Right renal cortex interstitium (tissue), 3 donors: ENCODE measurements at places on chromosomes 16 and 17. TPM values are rescaled to one million over a fixed set of nuclear protein-coding genes. Genes with fewer than 3 reads are reported as not detected.

DNA sequence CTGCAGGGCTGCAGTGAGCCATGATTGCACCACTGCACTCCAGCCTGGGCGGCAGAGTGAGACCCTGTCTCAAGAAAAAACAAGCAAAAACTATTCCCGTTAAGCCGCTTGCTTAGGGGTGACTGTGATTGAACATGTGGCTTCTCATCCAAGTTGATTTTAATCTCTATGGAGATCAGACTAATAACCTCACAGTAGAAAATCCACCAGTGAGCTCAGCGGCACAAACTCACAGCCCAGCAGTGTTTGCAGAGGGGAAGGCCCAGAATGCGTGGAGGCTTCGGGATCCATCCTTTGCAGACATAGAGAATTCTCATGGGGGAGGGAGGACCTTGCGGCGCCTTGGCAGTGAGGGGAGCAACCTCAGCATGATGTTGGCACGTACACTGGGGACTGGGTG lies 7.4 kb downstream of the BANP start:
- DNase-seq, result no peak

Gene TRAPPC1
- 171 TPM for polyA plus RNA-seq

- no peak for DNase-seq
These were observed 50.2 kb downstream of the WSB1 start for GRCh38 chr17:27343977-27344607.

Gene SLC22A31
- polyA plus RNA-seq, result 0.24 TPM

DNA sequence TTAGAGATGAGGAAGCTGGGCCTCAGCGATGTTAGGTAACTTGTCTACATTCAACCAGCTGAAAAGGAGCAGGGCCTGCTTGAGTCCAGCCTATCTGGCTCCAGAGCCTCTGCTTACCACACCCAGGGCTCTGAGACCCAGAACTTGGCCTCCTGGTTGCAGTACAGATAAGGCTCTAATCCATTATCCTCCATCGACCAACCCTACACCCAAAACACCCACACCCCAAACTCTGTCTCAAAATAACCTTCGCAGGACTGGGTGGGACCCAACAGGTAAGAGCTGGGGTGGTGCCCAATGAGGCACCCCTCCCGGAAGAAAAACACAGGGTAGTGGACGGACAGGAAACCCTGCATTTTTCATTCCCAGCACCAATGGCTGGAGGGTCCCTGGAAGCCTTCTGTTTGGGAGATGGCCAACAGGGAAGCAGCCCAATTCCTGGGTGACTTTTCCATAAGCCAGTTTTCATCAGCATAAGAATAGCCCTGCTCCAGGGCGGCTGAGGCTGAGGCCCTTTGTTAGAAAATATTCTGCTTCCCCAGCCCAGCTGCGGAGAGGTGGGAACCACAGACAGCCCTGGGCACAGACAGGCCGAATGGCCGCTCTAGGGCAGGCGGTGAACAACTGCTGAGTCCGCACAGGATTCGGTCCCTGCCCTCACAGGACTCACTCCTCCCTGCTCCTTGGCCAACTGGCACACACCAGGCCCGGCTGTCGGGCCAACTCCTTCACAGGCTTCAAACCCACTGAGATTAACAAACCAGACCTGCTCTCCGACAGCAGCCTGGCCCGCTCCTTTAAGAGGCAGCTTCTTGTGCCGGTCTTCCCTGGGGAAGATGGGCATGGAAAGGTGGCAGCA lies 9.8 kb downstream of the SMIM5 start:
- DNase-seq, result no peak

GRCh38 chr17:82283208-82283749 lies 9.8 kb upstream of the CSNK1D start:
- DNase-seq, result no peak

Gene PPM1E
- polyA plus RNA-seq, result 3.1 TPM

DNA sequence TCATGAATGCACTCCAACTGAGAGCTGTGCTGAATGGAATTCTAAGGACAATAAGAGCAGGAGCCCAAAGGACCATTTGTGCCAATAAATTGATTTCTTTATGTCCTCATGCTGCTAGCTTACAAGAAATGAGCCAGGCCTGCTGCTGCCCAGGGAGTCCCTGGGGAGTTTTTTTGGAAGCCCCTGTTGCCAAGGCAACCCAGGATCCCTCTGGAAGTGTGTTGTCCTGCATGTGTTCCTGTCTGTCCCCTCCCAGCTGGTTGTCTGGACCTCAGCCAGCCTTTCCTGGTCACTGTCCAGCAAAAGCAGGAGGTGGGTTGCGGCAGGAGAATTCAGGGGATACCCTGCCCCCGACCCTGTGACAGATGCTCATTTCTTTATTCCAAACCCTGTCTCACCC lies 51.0 kb upstream of the GPRC5B start:
- DNase-seq, result no peak

Gene FBXO39
- 0.14 TPM for polyA plus RNA-seq

DNA sequence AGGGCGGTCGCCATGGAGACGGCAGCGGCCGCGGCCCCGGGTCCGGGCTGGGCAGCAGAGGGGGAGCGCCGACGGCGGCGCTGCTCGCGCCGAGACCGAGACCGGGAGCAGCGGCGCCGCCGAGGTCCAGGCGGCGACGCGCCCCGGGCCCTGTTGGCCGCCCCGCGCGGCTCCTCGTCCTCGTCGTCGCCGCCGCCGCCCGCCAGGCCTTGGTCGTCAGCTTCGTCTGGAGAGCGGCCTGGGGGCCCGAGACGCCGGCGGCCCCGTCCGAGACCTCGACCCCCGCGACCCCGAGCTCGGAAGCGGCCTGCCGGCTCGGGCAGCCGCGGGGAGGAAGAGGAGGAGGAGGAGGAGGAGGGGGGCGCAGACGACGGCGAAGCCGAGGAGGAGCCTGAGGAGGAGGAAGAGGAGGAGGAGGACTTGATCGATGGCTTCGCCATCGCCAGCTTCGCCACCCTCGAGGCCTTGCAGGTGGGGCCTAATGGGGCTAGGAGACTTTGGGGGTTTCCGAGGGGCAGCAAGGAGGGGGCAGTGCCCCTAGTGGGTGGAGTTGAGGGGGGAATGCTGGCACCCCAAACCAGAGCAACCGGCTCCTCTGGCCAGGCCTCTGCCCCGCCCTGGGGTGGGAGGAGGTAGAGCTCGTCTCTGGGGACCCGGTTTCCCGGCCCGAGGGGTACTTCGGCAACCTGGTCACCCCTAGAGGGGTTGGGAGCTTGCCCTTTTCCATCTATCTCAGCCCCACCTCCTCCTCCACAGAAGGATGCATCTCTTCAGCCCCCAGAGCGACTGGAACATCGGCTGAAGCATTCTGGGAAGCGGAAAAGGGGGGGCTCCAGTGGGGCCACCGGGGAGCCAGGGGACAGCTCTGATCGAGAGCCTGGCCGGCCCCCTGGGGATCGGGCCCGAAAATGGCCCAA lies 1.5 kb downstream of the FBRS start:
- DNase-seq, result no peak

DNA sequence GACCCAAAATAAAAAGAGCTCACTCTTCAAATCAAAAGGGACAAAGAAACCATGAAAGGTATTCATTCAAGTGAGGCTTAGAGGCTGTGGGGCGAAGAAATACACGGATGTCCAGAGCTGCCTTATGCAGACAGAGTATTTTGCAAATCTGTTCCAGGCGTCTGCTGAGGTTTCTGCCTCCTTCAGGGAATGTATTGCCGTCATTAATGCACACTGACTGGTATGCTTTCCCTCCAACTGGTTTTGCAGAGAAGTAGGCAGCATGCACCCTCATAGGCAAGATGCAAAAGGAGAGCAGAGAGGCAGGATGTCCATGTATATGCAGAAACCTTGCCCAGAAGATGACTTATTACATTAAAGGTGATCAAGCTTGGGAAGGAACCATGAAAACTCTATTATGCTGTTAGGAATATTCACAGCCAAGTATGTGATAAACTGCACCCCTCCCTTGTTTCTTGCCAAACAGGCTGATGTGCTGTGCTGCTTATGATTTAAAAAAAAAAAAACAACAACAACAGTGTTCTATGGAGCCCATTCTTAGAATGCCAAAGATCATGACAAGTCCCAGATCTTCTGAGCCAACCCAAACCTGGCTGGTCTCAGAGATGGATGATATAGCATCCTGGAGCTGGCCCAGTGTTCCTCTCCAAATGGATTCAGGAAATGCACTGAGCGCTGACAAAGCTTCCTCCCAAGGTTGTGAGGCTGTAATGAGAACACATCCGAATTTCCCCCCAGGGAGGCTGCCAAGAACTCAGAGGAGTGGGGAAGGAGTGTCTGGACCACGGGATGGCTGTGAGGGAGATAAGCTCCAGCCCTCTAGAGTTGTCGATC lies 77.6 kb upstream of the HLF start:
- DNase-seq, result no peak

Gene CDH16
- 251 TPM for polyA plus RNA-seq

Gene KRTAP17-1
- not detected for polyA plus RNA-seq

Gene NOG
- polyA plus RNA-seq, result 1.2 TPM

GRCh38 chr16:2769675-2770056 lies 7.4 kb downstream of the ELOB start:
- DNase-seq, result no peak

- no peak for DNase-seq
These were observed 22.0 kb downstream of the CLUH start for GRCh38 chr17:2689411-2690164.

DNA sequence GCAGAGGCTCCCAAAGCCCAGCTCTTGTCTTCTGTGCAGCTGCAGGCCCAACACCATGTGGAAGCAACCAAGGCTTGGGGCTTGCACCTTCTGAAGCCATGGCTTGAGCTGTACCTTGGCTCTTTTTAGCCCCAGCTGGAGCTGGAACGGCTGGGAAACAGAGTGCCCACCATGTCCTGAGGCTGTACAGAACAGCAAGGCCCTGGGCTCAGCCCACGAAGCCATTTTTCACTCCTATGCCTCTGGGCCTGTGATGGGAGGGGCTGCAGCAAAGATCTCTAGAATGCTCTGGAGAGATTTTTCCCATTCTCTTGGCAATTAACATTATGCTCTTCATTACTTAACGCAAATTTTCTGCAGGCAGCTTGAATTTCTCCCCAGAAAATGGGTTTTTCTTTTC lies 68.1 kb downstream of the CDRT15 start:
- DNase-seq, result no peak

- DNase-seq, result no peak
These were observed 3.4 kb downstream of the LYRM1 start for GRCh38 chr16:20903899-20904506.

- no peak for DNase-seq
These were observed 153.7 kb upstream of the KCNJ18 start for GRCh38 chr17:21538615-21539014.

DNA sequence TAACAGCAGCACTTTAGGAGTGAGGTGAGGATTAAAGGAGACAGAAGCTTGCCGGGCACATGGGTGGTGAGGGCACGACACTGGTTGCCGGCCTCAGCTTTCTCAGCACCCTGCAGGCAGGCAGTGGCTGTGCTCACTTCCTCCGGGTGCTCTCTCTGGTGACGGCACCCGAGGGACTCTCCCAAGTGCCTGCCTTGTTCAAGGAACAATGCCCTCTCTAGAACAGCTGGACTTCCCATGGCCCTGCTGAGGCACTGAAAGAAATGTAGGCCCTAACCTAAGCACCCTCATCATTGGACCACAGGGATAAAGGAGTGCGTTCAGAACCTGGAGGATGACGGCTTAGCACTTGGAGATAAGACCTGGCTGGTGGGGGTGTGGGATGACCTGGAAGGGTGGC lies 72.7 kb downstream of the N4BP1 start:
- no peak for DNase-seq

Gene VAMP2
- 102 TPM for polyA plus RNA-seq

DNA sequence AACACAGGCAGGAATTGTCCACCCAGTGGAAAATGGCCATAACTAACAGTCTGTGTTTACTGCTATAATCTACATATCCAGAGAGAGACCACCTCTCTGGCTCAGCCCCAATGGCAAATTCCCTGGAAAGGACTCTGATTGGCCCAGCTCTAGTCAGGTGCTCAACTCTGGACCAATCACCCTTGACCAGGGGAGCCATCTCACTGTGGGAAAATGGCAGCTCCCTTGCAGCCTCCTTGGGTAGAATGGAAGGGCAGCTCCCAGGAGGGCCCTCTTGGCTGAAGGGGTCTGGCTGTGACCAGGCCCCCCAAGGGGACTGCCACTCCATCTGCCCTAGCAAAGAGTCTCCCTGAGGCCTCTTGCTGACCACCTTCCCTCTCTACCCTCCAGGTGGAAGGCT lies 3.1 kb downstream of the ALOX15B start:
- DNase-seq, result no peak

Gene SPIRE2
- polyA plus RNA-seq, result 9.3 TPM

Gene VAT1
- 133 TPM for polyA plus RNA-seq

DNA sequence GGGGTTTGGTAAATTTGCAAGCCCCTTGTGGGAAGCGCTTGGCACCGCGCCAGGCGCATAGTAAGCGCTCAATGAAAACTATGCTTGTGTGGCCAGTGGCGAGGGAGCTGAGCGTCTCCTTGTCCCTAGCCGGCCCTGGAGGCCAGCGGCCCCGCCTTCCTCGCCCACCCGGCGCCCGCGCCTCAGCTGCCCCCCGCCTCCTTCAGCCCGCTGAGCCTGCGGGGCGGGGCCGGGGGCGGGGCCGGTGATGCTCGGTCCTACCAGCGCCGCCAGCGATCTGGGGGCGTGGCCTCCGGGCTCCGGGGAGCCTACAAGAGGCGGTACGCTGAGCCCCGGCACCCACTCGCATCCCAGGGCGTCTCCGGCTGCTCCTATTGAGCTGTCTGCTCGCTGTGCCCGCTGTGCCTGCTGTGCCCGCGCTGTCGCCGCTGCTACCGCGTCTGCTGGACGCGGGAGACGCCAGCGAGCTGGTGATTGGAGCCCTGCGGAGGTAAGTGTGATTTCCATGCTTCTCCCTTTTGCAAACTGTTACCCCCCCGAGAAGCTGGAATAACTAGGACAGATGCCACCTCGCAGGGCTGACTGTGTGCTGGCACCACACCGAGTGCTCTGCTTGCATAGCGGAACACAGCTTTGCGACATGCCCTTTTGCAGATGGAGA lies at the start of gene CRISPLD2:
TSS of gene CRISPLD2 (plus strand) at position 342 of the 661 bp plus-strand sequence. CDS start 18,511 bp downstream, outside the sequence.
- no peak for DNase-seq

- DNase-seq, result no peak
These were observed at the start of gene MPP2 for GRCh38 chr17:43907425-43907981. Gene MPP2, minus strand, starts transcription at chr17:43907536. Its CDS starts 3,076 bp downstream, at chr17:43904460.
